Left ventricle myocardium superior (tissue), 1 donor: ENCODE measurements at places on chromosomes 16 and 17. TPM values are rescaled to one million over a fixed set of nuclear protein-coding genes. Genes with fewer than 3 reads are reported as not detected.

GRCh38 chr17:81398832-81399411, 3.7 kb downstream of the BAHCC1 start:
- no peak for DNase-seq

- no peak for DNase-seq
Measured at GRCh38 chr17:31699281-31699680, 159.8 kb downstream of the COPRS start.

Gene C16orf82
- not detected for total RNA-seq

Gene HYDIN
- total RNA-seq = 0.82 TPM

DNA sequence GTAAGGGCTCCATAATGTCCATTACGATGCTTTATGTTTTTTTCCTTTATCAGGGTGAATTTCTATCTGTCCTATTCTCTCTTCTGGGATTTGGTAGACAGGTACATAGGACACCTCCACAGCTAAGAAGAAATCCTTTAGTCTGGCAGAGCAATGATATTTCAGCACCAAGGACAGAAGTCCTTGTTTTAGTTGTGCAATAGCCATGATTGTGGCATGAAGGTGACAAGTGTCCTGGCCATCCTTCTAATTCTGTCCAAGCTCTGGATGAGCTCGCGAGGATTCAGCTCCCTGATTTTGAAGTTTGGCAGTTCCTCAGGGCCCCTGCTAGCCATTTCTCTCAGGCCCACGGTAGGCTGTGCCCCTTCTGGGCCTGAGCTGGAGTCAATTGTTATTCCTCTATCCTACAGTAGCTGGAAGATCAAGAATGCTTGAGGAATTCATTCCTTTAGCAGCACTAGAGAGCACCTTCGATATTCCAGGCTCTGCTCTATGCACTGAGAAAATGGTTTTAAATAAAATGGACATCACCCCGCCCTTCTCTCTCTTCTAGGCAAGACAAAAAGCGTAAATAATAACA, 320.8 kb downstream of the XYLT1 start:
- DNase-seq = no peak

- no peak for DNase-seq
Measured at GRCh38 chr17:50268743-50269275, 5.5 kb upstream of the TMEM92 start.

- peak; percentile 42 for DNase-seq
Measured at GRCh38 chr16:81521141-81521626, 76.6 kb downstream of the CMIP start.

DNA sequence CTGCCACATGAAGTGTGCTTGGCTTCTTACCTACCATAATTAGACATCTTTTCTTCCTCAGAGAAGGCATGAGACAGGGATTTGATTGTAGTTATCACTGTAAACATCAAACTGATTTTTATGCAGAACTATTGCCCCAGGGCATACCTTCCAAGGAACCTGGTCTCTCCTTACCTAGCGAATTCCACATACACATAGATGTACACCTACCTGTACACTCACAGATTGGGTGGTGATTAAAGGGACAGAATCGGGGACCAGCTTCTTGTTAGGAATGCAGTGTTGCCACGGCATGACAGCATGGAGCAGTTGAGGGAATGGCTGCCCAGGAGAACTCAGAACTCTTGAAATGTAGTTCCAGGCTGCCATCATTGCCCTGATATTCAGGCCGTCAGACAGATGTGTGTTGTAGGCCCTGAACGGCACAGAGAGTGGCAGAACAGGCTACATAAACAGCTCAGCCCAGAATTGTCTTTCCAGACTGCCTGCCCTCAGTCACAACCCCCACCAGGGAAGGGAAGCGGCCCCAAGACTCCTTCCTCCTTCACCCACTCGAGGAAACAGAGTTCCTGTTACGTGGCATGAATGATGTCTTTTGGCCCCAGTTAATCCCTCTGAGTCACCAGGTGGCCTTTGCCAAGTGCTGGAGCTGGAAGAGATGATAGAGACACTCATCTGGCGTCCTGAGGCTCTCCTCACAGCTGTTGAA, 17.8 kb upstream of the NAGLU start:
- peak; percentile 78 for DNase-seq

DNA sequence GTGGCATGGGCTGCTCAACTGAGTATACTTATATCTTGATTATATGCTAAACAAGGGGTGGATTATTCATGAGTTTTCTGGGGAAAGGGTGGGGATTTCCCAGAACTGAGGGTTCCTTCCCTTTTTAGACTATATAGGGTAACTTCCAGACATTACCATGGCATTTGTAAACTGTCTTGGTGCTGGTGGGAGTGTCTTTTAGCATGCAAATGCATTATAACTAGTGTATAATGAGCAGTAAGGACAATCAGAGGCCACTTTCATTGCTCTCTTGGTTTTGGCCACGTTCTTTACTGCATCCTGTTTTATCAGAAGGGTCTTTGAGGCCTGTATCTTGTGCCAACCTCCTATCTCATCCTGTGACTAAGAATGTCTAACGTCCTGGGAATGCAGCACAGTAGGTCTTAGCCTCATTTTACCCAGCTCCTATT, 12.0 kb downstream of the PRR11 start:
- no peak for DNase-seq

GRCh38 chr17:57930239-57930638, 25.0 kb downstream of the CUEDC1 start:
- DNase-seq = peak; percentile 15

- DNase-seq = no peak
Measured at GRCh38 chr17:60077672-60078519, 825 bp downstream of the HEATR6 start.

- DNase-seq = peak; percentile 57
Measured at GRCh38 chr16:28491230-28491969, 474 bp downstream of the CLN3 start.

Gene CA4
- 17.0 TPM for total RNA-seq

Gene ADAMTS18
- total RNA-seq = not detected

Gene CDYL2
- total RNA-seq = 2.9 TPM

GRCh38 chr16:4940719-4941118, 3.8 kb upstream of the PPL start:
- DNase-seq = no peak

DNA sequence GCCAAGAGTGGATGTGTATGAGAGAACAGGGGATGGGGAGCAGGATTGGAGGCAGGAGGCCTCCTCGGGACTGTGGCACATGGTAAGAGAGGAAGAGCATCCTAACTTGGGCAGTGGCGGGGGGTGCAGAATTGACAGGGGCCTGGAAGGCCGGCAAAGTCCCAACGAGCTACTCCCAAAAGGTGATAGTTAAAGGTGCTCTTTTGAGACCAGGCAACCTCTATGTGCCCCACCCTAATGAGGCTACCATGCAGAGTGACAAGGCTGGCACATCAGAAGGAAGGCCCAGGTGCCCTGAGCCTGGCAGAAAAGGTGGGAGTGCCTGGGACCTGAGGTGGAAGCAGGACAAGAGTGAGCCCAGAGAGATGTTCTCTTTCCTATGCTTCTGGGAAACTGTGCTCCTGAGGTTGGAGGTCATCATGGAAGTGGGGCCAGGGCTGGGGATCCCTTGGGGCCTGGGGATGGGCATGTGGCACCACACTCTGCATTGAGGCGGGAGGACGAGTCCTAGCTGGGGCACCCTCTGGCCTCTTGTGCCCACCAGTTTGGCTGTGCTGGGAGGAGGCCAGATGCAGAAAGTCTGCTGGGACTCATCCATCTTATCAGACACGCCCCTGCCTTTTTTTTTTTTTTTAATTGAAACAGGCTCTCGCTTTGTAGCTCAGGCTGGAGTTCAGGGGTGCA, 5.9 kb downstream of the RAB11FIP4 start:
- DNase-seq = no peak

DNA sequence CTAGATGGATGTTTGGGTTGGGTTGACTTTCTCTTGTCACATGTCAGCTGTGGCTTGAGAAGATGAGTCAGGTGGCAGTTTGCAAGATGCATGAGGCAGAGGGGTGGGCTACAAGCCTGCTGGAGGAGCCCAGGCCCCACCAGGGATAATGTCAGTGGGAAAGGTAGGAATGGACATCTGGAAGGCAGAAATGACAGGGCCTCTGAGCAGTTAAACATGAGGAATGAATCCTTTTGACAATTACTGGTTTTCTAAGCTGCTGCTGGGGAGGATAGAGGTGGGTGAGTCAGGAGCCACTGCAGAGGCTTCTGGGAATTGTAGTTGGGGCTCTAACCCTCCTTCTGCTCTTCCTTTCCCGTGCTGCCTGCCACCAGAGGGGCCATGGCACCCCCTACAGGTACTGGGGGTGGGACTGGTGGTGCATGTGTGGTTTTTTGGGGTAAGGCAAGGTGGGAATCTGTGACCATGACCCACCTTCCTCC, 15.7 kb downstream of the SLC52A1 start:
- DNase-seq = no peak

- DNase-seq = peak; percentile 83
Measured at GRCh38 chr16:75265911-75266701, 14.7 kb upstream of the BCAR1 start.

DNA sequence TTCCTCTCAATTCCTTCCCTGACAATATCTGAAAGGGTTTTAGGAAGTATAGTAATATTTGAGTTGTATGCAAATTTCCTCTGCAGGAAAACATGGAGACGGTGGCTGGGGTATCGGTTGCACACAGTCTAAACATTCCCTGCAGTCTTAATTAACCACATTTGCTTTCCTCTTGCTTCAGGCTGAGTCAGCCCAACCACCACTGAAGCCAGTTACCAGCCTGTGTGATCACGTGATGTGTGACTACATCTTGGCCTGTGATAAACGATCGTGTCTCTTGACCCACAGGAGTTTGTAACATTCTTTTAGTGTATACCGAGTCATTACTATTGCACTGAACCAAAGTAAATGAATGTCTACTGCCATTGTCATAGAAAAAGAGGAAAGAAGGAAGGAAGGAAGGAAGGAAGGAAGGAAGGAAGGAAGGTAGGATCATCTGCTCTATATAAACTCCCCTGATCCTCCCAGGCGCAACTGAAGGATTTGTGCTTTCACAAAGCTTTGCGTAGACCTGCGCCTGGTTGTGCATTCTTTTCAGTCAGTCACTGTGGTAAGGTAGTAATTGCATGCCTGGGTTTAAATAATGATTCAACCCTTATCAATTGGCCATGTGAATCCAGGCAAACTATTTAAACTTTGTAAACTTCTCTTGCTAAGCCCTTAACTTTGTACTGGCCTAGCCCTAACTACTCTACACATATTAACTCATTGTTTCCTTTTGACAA, 280.6 kb upstream of the SALL1 start:
- no peak for DNase-seq

DNA sequence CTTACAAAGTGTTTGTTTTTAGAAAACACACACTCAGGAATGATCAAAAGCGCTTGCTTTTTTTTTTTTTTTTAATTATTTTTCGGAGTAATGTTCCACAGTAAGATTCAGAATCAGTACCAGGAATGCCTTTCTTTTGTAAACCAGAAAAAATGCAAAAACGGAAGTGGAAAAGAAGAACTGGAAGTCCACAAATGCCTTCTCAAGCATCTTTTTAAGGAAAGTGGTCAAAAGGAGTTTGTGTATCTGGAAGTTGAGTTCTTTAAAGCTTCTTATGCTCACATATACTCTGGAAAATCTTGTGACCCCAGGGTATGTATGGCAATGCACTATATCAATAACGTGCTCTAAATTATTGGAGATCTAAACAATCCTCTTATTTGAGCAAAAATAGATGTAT, 126.0 kb downstream of the ABCA8 start:
- DNase-seq = no peak

DNA sequence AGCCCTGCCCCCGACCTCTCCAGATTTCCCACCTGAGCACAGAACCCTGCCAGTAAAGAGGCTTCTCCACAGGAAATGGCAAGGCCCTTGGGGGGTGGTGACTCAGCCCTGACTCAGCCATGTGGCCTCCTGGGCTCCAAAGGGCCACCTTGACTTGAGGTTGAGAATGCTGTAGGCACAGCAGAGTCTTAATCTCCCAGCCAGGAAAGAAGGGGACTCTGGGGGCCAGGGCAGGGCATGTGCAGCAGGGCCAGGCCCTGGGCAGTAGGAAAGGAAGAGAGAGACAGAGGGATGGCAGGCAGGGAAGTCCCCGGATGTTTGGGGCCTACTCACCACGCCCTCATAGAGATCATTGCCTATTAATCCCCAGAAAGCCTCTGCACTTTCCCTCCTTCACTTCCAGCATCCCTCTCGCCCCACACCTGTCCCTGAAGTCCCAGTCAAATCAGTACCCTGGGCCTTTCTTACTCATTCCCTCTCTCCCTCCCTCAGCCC, 4.8 kb upstream of the ITGA3 start:
- no peak for DNase-seq

GRCh38 chr17:51056813-51057510, 63.7 kb downstream of the SPAG9 start:
- no peak for DNase-seq

- DNase-seq = no peak
Measured at GRCh38 chr16:64440005-64440404, 681.9 kb downstream of the CDH11 start.

GRCh38 chr16:20799599-20799998, 6.7 kb downstream of the ERI2 start:
- DNase-seq = no peak

DNA sequence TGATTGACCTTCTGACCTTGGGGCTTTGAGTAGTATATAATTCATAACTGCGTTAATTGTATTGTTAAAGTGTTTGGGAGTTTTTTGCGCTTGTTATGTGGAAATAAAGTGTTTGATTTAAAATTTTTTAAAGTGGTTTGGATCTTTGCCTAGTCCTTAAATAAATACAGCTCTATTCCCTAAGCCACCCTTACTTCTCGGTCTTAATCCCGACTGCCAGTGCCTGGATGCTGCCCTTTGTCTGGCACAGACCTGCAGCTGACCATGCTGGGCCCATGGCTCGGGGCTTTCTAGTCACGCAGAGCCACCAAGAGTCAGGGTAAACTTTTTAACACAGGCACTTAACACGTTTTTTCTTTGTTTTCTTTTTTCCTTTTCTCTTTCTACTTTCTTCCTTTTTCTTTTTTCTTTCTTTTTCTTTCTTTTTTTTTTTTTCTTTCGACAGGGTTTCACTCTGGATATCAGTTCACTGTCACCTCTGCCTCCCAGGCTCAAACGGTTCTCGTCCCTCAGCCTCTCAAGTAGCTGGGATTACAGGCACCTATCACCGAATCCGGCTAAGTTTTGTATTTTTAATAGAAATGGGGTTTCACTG, 19.6 kb upstream of the SLC5A11 start:
- DNase-seq = no peak

Gene WSB1
- 47.9 TPM for total RNA-seq

GRCh38 chr16:13866073-13866472, 53.9 kb upstream of the ERCC4 start:
- peak; percentile 72 for DNase-seq

Gene ITGA2B
- 0.72 TPM for total RNA-seq
